ENCODE measurements at places on chromosomes 6 and 20.

DNA sequence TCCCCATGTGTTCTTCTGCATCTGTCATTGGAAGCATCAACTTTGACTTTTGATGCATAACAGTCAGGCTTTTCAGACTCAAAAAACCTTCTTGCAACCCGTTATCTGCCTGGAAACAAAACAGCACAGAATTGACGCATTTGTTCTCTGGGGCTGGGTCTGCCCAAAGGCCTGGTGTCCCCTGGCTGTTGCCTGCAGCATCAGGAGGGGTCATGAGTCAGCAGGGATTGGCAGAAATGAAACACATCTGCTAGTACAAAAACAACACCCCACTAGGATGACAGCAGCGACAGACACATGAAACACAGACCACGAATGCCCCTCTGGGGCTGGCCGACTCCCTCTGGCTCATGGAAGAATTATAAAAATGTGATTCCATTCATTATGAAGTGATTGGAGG lies 157.6 kb upstream of the INSM1 start:
- DNase-seq, result no peak

DNA sequence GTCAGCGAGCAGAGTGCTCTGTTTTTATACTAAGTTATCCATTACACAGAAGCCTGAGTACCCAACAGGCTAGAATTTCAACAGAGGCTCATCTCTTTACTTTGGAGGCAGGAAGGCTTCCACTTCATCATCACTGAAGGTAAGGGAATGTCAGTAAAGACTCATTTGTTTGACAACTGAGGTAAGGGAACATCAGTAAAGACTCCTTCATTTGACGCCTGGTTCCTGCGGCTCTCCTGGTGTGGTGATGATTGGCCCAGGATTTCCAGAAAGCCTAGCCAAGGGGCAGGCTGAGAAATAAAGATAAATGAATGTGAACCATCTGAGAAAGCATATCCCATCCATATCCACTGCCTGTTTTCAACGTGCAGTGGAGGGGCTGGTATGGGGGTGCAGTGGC lies 244.6 kb upstream of the ECI2 start:
- DNase-seq, result no peak

DNA sequence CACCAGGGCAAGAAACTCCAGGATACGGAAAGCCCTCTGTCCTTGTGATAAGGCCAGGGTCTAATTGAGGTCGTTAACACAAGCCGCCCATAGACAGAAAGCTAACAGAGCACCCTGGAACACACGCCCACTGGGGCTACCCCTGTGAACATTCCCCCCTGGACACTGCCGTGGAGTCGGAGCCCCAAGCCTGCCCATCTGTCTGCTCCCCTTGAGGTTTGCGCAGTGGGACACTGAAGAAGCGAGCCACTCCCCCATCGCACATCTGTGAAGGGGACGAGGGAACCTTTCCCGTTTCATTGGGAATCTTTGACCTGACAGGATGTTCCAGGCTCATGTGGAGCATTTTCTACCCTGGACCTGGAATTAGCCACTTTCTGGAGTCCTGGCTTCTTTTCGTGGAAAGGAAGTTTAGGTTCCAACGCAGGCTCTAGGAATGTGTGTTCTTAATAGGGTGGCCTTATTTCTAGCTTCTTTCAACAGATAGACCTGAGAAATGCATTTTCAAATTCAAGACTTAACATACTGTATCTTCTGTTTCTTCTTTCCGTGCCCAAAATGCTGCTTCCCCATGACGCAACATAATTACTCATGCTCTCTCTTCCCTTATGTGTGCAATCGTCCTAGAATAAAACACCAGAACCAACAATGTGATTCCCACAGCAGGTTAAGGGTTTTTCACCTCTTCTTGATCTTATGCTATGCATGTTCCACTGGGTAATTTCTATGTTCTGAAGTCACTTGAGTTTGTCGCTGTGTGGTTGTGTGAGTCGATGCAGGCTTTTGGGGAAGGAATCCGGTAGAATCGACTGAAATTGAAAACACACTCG lies 161.1 kb downstream of the ERMARD start:
- DNase-seq, result no peak

DNA sequence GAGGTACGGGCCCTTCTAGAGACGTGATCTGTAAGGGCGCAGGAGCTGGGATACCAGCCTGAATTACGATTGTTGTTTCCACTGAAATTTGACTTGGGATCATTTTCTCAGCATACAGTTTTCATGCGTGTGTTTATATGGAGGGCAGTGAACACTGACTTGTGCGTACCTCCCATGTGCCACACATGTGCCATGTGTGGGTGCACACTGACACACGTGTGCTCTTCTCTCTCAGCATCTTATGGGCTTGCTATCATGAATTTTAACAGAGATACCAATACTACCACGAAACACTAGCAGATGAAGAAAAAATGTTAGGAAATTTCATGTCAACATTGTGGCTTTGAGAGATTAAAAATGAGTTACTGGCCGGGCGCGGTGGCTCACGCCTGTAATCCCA lies 39.1 kb downstream of the L3MBTL3 start:
- no peak for DNase-seq

DNA sequence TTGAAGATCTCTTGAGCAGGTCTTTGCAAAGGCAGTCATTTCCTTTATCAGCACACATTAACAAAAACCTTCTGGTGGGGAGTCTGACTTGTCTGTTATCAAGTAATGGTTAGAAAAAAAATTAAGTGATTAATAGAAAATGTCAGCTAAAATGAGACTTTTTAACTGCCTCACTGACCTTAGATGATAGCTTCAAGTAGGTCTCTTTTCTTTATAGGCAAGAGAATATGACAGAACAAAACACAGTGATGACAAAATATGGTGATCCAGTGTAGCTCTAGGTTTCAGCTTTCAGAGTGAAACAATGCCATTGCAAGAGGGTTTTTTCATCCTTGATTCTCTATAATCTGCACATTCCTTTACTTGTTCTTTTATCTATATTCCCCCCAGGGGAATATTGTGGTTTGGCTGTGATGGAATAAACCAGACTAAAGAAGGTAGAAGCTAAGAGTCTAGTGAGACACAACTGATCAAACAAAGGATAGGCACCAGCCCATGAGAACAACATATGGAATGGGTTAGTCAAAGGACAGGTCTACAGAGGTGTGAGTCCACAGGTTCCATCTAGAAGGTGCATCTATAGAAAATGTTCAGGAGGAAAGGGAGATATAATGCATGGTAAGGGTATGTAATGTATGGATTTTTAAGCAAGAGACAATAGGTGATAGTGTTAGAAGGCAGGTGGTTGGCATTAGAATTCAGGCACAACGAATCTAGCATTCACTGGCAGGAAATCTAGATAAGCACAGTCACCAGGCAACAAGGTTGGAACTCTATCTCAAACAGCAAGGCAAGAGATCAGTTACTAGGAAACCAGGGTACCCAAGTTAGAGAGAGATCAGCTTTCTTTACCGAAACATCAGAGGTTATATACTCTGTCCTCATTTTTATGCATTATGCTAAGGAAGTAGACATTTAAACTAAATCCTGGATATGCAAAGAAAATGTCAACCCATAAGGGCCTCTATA lies 228.9 kb upstream of the SMLR1 start:
- DNase-seq, result no peak
